ENCODE measurements at places on chromosomes 4 and X.

DNA sequence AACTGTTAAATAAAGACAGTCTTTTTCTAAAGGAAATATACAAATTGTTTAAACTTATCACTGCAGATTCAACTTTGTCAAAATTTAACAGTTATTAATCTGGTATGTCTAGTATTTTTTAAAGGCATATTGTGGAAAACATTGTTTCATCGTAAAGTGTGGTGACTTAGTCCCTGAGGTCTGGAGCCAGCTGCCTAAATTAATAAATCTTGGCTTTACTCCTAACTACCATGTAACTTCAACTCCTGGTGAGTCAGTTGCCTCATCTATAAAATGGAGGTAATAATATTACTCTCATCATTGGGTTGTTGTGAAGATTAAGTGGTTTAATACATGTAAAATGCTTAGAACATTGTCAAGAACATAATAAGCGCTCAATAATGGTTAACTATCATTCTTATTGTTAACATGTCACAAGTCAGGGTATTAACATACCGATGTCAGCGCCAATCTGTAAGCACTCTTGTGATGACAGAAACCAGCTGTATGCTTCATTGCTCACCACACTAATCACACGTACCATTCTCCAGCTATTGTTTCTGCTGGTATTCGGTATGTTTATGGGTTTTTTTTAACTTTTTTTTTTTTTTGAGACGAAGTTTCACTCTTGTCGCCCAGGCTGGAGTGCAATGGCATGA is 14.1 kb upstream of the SMIM43 start:
- DNase-seq, result no peak

- no peak for DNase-seq
These were observed 415.1 kb downstream of the FAM47B start for GRCh38 chrX:35357656-35358055.

GRCh38 chrX:103480526-103480925 is 38.8 kb downstream of the RAB40A start:
- DNase-seq, result no peak

DNA sequence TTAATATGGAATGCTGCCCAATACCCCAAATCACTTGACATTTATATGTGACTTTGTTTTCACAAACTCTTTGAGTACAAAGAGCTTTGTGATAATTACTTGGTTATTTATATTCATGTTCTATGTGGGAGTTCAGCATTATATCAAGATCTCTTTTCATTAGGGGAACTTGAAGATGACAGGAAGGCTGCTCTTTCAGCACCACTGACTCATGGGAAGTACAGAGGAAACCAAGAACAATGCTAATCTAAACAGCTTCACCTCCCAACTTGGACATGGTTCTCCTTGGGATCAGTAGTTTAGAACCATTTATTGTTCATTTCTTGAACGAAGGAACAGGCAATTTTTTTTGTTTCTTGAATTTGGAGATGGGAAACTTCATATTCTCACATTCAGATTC is 184.0 kb upstream of the AFF2 start:
- no peak for DNase-seq

DNA sequence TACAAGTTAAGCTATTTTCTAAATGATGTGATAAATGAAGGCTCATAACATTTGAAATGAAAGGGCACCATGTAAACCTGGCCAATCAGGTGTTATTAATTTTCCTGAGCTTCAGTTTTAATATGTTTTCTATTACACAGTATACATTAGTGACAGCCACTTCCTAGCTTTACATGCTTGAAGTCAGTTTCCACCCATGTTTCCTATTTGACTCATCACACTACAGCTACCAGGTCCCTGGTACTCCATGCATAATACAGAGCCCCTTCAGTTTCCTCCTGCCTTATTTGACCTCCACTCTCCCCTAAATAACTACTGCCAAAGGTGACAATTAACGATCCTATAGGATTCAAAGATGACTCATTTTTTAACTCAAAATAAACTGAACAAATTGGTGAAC is 18.3 kb downstream of the ZNF518B start:
- no peak for DNase-seq

DNA sequence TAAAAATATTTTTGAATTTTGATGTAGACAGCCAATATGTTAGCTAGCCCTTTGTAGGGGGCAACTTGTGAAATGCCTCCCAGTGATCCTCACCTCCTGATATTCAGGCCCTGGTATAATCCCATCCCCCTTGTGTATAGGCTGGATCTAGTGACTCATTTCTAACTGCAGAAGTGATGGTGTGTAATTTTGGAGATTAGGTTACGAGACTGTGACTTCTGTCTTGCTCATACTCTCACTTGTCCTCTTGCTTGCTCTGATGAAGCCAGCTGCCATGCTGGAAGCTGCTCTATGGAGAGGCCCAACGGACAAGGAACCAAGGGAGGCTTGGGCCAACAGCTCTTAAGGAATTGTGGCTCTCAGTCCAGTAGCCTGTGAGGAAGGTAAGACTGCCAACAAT is 61.7 kb downstream of the GPR82 start:
- DNase-seq, result no peak

GRCh38 chr4:78971326-78971725 is 32.1 kb upstream of the PAQR3 start:
- no peak for DNase-seq
